ENCODE measurements at places on chromosomes 13 and 19.

DNA sequence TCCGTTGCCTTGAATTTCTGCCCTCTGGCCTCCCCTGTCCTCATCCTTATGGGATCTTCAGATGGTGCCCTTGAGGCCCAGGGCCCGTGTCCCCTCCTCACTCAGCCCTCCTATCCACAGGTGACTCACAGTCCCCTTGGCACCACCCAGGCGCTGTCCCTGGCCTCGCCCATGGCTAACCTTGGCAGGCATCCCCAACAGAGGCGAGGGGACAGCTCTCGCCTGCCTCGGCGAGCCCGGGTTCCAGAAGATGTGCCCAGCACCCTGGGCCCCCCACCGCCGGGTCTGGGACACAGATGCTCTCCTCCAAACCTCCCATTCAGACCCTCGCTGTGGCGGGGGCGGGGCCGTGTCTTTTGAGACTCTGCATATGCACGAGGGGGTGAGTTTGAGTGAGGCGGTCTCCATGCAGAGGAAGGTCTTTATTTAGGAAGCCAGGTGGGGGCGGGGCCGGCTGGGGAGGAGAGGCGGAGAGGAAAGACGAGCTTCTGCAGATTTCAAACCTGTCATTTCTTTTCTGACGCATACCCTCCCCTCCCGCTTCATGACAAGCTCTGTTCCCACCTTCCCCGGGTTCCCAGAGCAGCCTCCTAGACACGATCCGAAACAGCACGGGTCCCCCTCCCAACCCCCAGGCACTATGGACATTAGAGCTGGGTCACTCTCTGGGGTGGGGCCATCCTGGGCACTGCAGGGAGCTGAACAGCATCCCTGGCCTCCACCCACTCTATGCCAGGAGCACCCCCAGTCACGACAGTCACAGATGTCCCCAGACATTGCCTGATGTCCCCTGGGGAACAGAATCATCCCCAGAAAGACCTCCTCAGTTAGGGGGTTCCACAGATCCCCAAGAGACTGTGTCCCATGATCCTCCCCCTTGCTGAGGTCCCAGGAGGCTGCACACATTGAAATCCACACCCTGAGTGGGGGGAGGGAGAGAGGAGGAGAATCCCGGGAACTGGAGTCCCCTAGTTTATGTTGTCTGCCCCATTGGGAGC, 48.5 kb downstream of the GNG7 start:
- no peak for DNase-seq

GRCh38 chr13:27789495-27790303, 2.6 kb upstream of the GSX1 start:
- DNase-seq, result no peak

- DNase-seq, result no peak
Observed at GRCh38 chr19:42057846-42058245, 12.2 kb downstream of the GRIK5 start.

DNA sequence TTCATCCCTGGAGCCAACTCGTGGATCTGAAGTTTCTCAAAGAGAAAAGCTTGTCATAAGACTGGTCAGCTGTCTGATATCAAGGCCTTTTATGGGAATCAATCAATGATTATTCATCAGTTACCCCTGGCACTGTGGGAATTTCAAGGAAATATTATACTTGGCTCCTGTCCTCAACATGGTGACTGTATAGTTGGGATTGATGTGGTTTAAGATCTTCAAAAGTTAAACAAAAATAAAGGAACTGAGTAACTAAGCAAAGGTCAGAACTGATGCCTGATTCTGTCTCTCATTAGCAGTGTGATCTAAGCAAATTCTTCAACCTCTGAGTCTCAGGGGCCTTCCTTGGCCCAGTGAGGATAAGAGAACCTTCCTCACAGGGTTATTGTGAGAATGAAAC, 22.2 kb upstream of the SERPINE3 start:
- no peak for DNase-seq

- no peak for DNase-seq
Observed at GRCh38 chr13:29856426-29856825, 6.0 kb upstream of the UBL3 start.

GRCh38 chr19:4365791-4366665, 22.7 kb downstream of the MPND start:
- no peak for DNase-seq

GRCh38 chr13:71417205-71417604, 449.8 kb downstream of the DACH1 start:
- DNase-seq, result no peak

- no peak for DNase-seq
Observed at GRCh38 chr13:109784590-109785140, 1.7 kb downstream of the IRS2 start.

DNA sequence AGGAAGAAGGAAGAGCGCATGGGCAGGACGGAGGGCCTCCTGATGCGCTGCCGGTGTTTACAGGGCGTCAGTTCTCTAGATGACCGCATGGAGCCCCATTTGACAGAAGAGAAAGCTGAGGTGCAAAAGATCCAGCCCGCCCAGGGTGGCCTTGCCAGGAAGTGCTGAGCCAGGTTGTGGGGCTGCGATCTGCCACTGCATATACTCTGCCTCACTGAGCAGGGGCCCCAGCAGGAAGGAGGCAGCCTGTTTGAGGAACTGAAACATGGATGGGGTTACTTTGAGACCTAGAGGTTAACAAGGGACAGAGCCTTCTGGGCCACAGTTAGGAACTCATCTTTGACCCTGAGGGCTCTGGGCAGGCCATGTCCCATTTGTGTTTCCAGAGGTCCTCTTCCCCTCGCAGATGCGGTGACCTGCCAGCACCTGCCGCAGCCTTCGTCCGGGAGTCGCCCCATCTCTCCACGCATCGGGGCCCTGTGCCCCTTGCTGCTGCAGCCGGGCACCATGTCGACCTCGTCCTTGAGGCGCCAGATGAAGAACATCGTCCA, 3.2 kb downstream of the EPN1 start:
- no peak for DNase-seq

Measured in RWPE1 (cell line).